ENCODE measurements at places on chromosomes 12 and 14.

DNA sequence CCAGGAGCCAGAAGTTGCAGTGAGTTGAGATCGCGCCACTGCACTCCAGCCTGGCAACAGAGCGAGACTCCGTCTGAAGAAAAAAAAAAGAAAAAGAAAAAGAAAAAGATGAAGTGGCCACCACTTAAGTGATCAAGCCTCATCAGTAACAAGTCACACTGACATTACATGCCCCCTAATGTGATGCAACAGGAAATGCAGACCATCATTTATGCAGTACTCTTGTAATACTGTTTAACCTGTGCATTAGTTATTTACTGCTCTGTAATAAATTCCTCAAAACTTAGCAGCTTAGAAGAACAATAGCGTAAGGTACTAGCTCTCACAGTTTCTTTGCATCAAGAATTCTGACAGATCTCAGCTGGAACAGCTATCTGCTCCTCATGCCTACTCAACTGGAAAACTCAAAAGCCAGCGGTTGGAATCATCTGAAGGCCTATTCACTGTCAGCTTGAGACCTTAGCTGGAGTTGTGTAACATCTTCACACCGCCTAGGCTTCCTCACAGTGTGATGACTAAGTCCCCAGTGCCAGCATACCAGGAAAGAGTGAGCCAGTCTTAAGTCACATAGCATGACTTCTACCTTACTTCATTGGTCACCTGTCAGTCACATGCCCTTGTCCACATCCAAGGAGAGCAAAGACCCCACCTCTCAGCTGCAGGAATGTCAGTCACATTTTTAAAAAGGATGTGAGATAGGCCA is 31.5 kb downstream of the EPS8 start:
- no peak for DNase-seq

DNA sequence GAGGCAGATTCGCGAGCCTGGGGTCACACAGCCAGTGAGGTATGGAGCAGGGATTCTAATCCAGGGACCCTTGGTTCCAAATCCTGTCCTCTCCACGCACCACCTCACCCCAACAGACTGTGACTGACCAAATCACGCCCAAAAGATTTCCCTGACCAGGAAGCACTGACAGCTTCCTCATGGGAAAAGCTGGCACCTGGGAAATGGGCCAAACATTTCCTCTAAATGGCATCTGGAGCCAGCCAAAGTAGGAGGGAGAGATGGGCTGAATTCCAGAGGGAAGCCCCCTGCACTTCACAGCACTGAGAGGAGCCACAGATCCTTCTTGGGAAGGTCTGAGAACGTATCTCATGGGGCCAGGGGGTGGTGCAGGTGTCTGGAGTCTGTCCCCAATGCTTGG is 28.8 kb downstream of the CCDC92 start:
- DNase-seq = no peak

- no peak for DNase-seq
Measured at GRCh38 chr14:60485057-60485597, 736 bp downstream of the C14orf39 start.

DNA sequence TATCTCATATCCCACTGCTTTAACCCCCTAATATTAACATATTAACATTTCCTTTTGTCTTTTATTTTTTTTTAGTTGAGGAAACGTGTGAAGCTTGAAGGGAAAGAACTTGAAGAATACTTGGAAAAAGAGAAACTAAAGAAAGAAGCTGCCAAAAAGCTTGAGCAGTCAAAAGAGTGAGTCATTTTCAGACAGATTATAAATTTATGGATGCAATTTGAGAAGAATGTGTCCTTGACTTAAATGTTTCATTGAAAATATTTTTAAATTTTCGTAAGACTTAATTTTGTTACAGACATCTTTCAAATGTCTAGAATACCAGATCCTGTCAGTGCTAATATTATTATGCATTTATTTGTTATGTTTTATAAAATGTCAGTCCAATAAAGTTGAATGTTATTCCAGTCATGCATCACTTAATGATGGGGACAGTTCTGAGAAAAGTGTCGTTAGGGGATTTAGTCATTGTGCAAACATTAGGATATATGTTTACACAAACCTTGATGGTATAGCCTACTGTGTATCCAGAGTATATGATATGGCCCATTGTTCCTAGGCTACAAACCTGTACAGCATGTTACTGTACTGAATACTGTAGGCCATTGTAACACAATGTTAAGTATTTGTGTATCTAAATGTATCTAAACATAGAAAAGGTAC is 32.6 kb downstream of the CPSF2 start:
- DNase-seq = no peak

DNA sequence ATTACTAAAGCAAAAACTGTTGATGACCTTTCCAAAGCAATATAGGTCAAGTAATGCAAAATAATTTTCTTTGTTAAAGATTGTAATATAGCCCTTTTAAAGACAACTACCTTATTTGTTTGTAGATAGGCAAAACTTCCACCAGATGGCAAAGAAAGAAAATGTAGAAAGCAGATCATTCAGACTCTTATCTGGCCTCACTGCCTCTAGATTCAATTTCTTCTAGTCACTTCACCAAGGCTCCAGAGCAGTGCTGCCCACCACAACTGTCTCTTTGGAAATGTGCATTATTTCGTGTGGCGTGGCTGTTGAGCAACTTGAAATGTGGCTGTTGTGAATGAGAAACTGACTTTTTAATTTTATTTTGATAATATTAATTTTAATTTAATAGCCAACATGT is 127.1 kb downstream of the ITPR2 start:
- no peak for DNase-seq

DNA sequence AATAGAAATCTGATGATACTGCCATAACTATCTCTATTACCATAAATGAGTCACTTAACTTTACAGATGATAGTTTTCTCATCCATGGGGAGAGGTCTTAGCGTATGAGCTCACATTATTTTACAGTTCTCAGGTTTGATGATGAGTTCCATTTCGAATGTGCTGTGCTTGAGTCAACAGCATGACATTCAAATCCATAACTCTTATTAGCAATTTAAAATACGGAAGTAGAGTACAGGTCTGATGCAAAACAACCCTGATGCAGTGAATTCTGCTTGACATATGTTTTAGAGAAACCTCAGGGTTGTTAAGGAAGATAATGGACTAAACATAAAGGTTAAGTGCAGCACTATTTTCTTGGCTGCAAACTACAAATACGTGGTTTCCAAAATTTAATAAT is 30.0 kb downstream of the C14orf39 start:
- no peak for DNase-seq

DNA sequence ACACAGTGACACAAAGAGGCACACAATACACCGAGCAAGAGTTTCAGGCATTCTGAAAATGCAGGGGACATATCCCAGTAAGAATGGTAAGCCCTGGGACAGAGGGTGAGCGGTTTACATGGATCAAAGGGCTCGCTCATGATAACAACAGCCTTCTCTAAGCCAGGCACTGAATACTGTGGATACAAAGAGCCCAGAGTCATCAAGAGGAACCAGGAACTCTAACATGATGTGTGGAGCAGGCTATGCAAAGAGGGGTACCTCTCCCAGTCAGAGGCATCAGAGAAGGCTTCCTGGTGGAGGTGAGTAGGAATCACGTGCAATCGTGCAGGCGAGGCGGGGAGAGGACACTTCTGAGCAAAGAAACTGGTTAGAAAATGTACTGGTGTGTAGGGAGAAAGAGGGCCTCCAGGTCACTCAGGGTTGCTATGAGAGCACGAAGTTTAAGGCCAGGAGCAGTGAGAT is 76.9 kb upstream of the EEA1 start:
- DNase-seq = no peak

DNA sequence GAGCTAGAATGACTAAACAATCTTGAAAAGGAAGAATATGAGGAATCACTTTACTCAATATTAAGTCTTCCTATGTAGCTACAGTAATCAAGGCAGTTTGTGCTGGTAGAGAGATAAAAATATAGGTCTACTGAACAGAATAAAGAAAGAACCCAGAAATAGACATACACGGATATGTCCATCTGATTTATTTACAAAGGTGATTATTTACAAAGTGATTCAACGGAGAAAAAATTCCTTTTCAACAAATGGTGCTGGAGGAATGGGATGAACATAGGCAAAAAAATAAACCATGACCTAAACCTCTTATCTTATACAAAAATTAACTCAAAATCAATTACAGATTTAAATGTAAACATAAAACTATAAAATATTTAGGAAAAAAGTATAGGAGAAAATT is 36.6 kb downstream of the TAOK3 start:
- no peak for DNase-seq

- DNase-seq = no peak
Measured at GRCh38 chr12:58815235-58815634, 105.1 kb downstream of the LRIG3 start.

DNA sequence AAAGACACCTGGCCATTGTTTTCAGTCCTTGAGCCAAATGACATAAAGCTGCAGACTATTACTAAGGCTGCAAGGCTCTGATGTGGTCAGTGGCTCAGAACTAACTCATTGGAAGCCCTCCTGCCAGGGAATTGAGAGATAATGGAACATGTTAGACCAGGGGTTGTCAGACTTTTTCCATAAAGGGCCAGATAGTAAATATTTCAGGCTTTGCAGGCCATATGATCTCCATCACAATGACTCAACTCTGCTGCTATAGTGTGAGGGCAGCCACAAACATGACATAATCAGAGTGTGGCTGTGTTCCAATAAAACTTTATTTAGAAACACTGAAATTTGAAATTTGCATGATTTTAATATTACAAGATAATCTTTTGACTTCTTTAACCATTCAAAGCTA is 140.3 kb downstream of the TMEM30B start:
- DNase-seq = no peak

GRCh38 chr12:47818467-47819137 is 1.1 kb downstream of the HDAC7 start:
- no peak for DNase-seq

GRCh38 chr14:55532645-55533344 is 47.2 kb upstream of the KTN1 start:
- DNase-seq = no peak

- no peak for DNase-seq
Measured at GRCh38 chr12:124625867-124626675, 58.7 kb upstream of the NCOR2 start.

GRCh38 chr12:83084516-83085234 is 398.0 kb downstream of the TMTC2 start:
- DNase-seq = no peak

- no peak for DNase-seq
Measured at GRCh38 chr14:79279645-79280597, 931.4 kb downstream of the DIO2 start.

- peak; percentile 31 for DNase-seq
Measured at GRCh38 chr12:52836042-52836466, 1.9 kb upstream of the KRT79 start.

GRCh38 chr14:65478596-65478995 is 66.1 kb downstream of the FUT8 start:
- no peak for DNase-seq

DNA sequence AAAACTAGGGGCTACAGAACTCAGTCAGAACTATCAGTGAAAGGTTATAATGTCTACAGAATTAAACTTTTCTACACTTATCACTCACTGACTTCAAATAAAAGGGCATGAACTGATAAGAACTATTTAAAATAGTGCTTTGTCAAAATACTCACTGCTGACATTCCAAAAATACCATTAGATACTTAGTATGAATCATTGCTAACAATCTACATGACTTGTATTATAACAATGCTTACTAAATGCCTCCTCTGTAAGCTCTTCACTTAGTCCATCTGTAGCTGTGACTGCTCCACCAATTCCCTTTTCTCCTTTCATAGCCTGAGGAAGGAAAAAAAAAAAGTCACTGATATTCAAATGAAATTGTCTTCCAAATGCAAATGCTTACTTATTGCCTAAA is 17.0 kb downstream of the NFYB start:
- DNase-seq = no peak

- peak; percentile 45 for DNase-seq
Measured at GRCh38 chr12:55932551-55932910, 1.6 kb downstream of the DGKA start.

DNA sequence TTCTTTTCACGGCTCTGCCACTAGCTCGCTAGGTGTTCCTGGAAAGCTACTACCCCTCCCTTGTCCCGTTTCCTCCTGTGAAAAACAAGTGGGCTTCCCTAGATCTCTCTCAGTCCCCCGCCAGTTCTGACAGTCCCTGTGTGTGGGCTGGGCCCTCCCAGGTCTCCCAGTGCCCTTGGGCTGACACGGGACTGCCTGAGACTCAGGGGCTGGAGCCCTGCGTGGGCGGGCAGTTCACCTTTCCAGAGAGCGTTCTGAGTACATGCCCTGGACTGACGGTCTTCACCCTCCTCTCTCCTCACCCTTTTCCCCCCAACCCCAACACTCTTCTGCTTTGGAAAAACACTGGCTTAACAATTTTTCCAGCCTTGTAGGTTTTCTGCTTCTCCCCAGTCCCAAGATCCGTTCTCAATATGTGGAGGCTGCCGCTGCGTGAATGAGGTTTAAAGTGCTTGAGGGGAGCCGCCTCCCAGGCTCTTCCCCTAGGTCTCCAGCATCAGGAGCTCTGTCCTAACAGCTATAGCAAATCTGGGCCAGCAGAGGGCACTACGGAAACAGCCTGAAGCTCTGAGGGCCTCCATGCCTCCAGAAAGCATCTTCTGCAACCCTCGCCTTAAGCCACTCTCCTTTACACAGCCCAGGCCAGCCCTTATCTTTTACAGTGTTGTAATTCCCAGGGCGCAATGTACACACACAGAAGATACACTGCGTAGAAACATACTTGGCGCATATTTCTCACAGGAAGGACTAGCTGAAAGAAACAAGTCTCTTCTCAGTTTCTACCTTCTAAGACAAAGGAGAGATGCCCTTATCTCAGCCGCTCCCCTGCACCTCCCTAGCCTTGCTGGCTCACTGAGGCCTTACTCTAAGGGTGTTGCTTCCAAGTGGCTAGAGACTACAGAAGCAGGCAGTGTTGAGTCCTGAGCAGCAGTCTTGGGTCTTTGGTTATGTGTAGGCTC is 10.4 kb upstream of the DCD start:
- DNase-seq = peak; percentile 19

DNA sequence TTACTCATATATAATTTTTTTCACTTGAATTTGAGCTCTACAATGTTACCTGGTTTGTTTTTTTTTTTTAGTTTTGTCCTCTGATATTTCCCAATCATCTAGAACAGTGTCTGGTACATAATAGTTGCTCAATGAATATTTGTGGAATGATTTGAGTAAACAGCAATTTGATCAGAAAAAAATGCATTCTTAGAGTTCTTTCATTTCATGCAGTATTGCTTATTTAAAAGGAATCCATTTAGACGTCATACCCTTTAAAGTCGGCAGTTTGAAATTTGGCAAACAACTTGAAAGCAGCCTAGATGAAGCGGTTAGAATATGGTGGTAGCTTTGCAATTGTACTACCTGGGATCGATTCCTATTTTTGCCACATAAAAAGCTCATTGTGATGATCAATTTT is 140.0 kb downstream of the PDE3A start:
- DNase-seq = no peak
